ENCODE measurements at places on chromosomes 1 and 21. TPM values are rescaled to one million over a fixed set of nuclear protein-coding genes. Genes with fewer than 3 reads are reported as not detected.

GPA33 gene
- 0.91 TPM for total RNA-seq

NUF2 gene
- total RNA-seq: 1.0 TPM

HMGN2 gene
- total RNA-seq: 158 TPM

KRTAP7-1 gene
- not detected for total RNA-seq

TXLNA gene
- total RNA-seq: 17.2 TPM

C1orf94 gene
- total RNA-seq: not detected

FNDC7 gene
- total RNA-seq: not detected

NOTCH2 gene
- total RNA-seq: 16.1 TPM

DNA sequence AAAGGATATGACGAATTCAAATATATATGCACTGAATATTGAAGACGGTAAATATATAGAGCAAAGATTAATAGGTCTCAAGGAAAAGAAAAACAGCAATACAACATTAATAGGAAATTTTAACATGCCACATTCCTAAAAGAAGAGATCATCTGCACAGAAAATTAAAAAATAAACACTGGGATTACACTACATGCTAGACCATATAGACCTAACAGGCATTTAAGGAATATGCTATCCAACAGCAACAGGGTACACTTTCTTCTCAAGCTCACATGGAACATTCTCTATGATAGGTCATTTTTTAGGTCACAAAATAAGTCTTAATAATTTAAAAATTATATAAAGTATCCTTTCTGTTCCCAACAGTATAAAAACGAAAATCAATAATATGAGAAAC, 1038.3 kb downstream of the KCNT2 start:
- DNase-seq: no peak
- H3K36me3 ChIP-seq: no peaks in the 10 kb centered on the region
- H3K4me1 ChIP-seq: no peaks in the 10 kb centered on the region

DNA sequence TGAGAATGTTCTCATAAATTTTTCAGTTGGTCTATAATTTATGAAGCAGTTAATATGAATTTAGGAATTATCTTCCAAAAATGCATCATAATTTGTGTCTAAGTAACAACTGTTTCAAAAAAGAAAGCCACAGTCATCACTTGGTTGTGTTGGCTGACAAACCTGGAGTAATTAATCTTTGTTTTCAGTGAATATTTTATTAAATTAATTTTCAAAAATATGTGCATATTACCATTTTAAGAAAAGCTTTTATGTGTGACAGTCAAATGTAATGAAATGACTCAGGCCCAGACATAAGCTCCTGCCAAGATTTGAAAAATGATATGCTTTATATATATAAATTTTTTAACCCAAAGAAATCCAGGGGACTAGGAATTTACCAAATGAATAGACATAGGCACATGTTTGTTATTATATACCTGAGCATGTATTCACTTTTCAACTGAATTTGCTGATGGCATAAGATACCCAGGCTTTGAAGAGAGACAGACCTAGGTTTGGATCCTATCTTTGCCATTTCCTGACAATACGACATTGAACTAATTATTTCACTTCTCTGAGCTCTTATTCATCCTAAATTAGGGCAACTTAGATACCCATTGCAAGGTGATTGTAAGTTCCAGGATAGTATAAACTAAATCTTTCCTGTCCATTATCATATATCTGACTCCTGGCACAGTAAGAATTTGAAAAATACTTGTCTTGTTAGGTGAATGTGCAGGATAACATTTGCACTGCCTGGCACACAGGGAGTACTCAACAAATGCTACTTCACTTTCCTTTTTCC, 729.5 kb upstream of the ADGRL2 start:
- H3K4me3 ChIP-seq: no peak overlapping the region
- no peaks in the 10 kb centered on the region for H3K27me3 ChIP-seq
- no peaks in the 10 kb centered on the region for H3K4me1 ChIP-seq
- DNase-seq: no peak
- H3K36me3 ChIP-seq: no peaks in the 10 kb centered on the region

GRCh38 chr1:225977937-225978748, 21.0 kb downstream of the SDE2 start:
- no peak overlapping the region for H3K27ac ChIP-seq
- peaks cover 17% of the 10 kb centered on the region for H3K4me1 ChIP-seq
- no peaks in the 10 kb centered on the region for H3K27me3 ChIP-seq
- peaks cover 57% of the 10 kb centered on the region for H3K36me3 ChIP-seq

DNA sequence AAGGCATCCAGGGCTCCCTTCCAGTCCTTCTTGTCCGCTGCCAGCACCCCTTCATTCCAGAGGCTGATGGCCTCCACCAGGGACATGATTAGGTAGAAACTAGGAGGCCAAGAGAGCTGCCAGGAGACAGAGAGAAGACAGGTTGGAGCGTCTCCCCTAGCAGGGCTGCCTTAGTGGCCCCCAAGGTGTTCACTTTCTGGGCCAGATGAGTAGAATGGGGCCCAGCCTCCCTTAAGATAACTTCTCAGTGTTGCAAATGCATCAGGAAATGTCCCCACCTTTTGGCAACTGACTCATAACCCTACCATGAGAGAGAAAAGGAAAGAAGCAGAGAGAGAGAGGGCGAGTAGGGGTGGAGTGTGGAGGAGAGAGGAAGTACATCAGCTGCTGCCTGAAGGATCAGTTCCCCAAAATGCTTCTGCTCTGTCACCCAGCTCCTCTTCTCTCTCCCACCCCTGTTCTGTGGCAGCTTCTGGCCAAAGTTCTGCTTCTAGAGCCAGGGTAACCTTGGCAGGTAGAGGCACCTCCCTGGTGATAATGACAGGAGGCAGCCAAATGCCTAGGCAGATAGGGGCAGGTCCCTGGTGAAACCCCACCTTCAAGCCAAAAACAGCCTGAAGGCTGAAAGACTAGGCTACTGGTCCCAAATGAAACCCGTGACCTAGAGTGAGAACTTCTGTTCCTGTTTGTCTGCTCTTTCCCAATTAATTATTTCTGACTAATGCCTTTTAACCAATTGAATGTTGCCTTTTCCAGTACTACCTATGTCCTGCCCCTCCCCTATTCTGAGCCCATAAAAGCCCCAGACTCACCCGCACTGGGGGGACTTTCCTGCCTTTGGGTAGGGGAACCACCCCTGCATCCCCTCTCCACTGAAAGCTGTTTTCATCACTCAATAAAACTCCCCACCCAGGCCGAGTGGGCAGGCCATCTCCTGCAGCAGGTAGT, at the start of gene NCF2:
NCF2 (minus strand) TSS at position 216 of the 948 bp plus-strand sequence; CDS start at position 86, 130 bp downstream.
- H3K27ac ChIP-seq: peak within 1 kb of the TSS; percentile 54
- no peaks in the 10 kb centered on the region for H3K27me3 ChIP-seq
- no peaks in the 10 kb centered on the region for H3K36me3 ChIP-seq
- no peaks in the 10 kb centered on the region for H3K4me1 ChIP-seq
- no peak for DNase-seq
- peak within 1 kb of the TSS; percentile 39 for H3K4me3 ChIP-seq

DNA sequence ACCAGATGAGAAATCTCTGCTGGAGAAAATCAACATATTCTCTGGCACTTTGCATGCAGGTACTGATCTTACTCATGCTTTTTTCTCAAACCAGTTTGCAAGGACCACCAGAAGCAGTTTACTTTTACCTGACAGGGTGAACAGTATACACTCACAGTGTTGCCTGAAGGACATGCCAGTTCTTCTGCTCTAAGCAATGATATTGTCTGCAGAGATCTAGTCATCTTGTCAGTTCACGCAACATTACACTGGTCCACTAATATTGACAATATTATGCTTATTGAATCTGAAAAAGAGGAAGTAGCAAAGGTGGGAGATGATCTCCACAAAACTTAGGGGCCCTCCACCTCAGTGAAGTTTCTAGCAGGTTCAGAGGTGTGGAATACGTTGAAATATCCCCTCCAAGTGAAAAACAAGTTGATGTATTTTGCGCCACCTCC, 3.8 kb upstream of the S100B start:
- H3K27me3 ChIP-seq: no peaks in the 10 kb centered on the region
- no peak overlapping the region for H3K27ac ChIP-seq
- no peaks in the 10 kb centered on the region for H3K4me1 ChIP-seq
- no peak for DNase-seq
- no peak overlapping the region for H3K4me3 ChIP-seq
- H3K36me3 ChIP-seq: no peaks in the 10 kb centered on the region

DNA sequence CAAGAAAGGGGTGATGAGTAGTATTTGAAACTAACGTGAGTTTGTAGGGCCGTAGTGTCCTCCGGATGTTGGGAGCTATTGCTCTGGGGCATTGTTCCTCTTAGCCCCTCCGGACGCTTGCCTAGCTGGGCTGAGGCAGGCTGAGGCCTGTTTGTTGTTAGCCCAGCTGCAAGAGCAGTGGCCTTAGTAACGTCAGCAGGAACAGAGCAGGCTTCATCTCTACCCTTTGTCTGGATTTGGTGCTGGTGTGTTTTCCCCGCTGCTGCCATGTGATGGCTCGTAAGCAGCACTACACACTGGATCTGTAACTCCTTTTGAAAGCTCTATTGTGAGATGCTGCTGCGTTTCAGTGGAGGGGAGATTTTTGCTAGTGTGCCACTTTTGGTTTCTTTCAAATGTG, 57.6 kb downstream of the DNM3 start:
- H3K27me3 ChIP-seq: no peaks in the 10 kb centered on the region
- H3K4me1 ChIP-seq: peaks cover 9% of the 10 kb centered on the region
- H3K36me3 ChIP-seq: no peaks in the 10 kb centered on the region
- DNase-seq: no peak

- no peaks in the 10 kb centered on the region for H3K4me1 ChIP-seq
- H3K4me3 ChIP-seq: no peak overlapping the region
- no peaks in the 10 kb centered on the region for H3K27me3 ChIP-seq
- H3K36me3 ChIP-seq: no peaks in the 10 kb centered on the region
- H3K27ac ChIP-seq: no peak overlapping the region
Measured at GRCh38 chr1:3510136-3510955, 55.9 kb downstream of the ARHGEF16 start.

- no peak for DNase-seq
- no peaks in the 10 kb centered on the region for H3K4me1 ChIP-seq
- no peaks in the 10 kb centered on the region for H3K36me3 ChIP-seq
Measured at GRCh38 chr1:52571783-52572182, 18.9 kb upstream of the TUT4 start.

GRCh38 chr1:178238722-178239510, 145.0 kb downstream of the RASAL2 start:
- H3K4me3 ChIP-seq: no peak overlapping the region
- no peak overlapping the region for H3K27ac ChIP-seq
- DNase-seq: no peak
- H3K36me3 ChIP-seq: no peaks in the 10 kb centered on the region

- no peak overlapping the region for H3K4me3 ChIP-seq
- H3K27me3 ChIP-seq: no peaks in the 10 kb centered on the region
- no peaks in the 10 kb centered on the region for H3K4me1 ChIP-seq
- H3K27ac ChIP-seq: no peak overlapping the region
- no peaks in the 10 kb centered on the region for H3K36me3 ChIP-seq
Measured at GRCh38 chr1:218616681-218617080, 271.5 kb downstream of the TGFB2 start.

DNA sequence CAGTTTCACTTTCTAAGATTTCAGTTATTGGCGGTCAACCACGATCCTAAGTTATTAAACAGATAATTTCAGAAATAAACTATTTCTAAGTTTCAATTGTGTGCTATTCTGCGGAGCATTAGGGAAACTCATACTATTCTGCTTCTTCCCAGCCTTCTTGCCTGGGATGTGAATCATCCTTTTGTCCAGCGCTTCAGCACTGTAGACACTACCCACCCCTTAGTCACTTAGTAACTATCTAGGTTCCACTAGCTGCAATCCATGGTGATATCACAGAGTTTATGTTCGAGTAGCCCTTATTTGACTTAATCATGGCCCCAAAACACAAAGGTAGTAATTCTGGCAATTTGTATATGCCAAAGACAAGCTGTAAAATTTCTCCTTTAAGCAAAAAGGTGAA, 279.9 kb upstream of the ADAMTS5 start:
- H3K36me3 ChIP-seq: no peaks in the 10 kb centered on the region
- no peaks in the 10 kb centered on the region for H3K27me3 ChIP-seq
- no peak for DNase-seq
- no peaks in the 10 kb centered on the region for H3K4me1 ChIP-seq

DNA sequence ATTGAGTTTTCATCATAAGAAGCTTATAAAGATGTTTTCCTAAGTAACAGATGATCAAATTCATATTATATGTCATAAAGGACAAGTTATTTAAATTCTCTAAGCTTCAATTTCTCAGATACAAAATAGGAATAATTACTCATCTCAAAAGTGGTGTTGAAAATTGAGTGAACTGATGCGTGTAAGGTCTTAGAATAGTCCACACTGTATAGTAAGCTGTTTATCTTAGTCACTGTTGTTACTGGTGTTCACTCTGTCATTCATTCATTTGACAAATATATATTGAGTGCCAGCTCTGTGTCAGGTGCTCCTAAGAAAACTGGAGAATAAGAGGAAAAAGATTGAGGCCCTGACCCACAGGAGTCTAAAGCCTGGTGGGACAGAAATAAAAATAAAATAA, 186.3 kb upstream of the BRINP3 start:
- no peaks in the 10 kb centered on the region for H3K4me1 ChIP-seq
- H3K27ac ChIP-seq: no peak overlapping the region
- no peak for DNase-seq
- no peaks in the 10 kb centered on the region for H3K36me3 ChIP-seq

GRCh38 chr1:232249339-232249738, 380.6 kb downstream of the SIPA1L2 start:
- no peak for DNase-seq
- no peaks in the 10 kb centered on the region for H3K27me3 ChIP-seq
- H3K4me1 ChIP-seq: no peaks in the 10 kb centered on the region
- no peak overlapping the region for H3K27ac ChIP-seq

- no peak overlapping the region for H3K27ac ChIP-seq
- H3K36me3 ChIP-seq: no peaks in the 10 kb centered on the region
- no peak for DNase-seq
- no peaks in the 10 kb centered on the region for H3K4me1 ChIP-seq
- peaks cover 21% of the 10 kb centered on the region for H3K27me3 ChIP-seq
Measured at GRCh38 chr1:160550572-160551034, 27.5 kb upstream of the SLAMF6 start.

GRCh38 chr1:6545276-6546112, 8.8 kb downstream of the NOL9 start:
- peaks cover 26% of the 10 kb centered on the region for H3K4me1 ChIP-seq
- peak overlapping the region; percentile 75 for H3K27ac ChIP-seq
- no peaks in the 10 kb centered on the region for H3K27me3 ChIP-seq
- peaks cover 97% of the 10 kb centered on the region for H3K36me3 ChIP-seq
- H3K4me3 ChIP-seq: no peak overlapping the region
- DNase-seq: no peak

DNA sequence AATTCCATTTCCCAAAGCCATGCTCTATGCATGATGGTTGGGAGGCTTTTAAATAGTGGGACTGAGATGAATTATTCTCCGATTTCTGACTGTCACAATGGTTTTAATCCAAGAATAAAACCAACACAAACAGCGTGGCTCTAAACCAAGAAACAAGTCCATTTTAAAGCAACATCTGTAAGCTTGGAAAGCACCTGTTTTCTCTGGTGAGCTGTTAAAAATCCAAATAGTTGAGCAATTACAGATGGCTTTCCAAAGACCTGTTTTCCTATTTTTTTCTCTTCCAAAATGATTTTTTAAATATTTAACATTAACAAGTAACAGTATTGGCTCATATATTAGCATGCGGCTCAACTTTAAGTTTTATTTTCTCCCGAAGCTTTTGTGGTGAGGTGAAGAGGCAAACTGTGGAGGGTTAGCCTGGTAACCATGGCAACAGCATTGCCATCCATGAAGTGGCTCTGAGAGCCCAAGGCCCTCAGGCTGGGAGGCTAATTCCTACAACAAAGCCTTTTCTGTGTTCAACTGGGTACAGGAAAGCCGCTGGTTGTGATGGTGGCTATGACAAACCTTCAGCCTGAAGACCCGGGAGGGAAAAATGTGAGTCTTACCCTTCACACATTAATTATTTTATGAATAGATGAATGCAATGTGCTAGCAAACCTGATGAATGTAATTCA, 56.7 kb upstream of the B3GALT5 start:
- H3K27ac ChIP-seq: no peak overlapping the region
- no peaks in the 10 kb centered on the region for H3K27me3 ChIP-seq
- H3K4me1 ChIP-seq: peaks cover 5% of the 10 kb centered on the region
- H3K36me3 ChIP-seq: no peaks in the 10 kb centered on the region

- peaks cover 3% of the 10 kb centered on the region for H3K4me1 ChIP-seq
- no peak for DNase-seq
- no peaks in the 10 kb centered on the region for H3K27me3 ChIP-seq
- no peak overlapping the region for H3K27ac ChIP-seq
Measured at GRCh38 chr1:147223740-147224615, 1.2 kb downstream of the FMO5 start.

Data from left ventricle myocardium inferior (tissue), 1 donor.